ENCODE measurements at places on chromosomes 13 and 19.
A peak's percentile ranks its signal among the peaks of the same experiment; 100 is the strongest.

GRCh38 chr19:31351056-31351854, 2.0 kb upstream of the TSHZ3 start:
- DNase-seq: no peak

- no peak for DNase-seq
Measured at GRCh38 chr13:39468306-39468705, 134.7 kb downstream of the LHFPL6 start.

GRCh38 chr19:3785938-3786824, at the start of gene MATK:
Gene MATK, minus strand, starts transcription at chr19:3786381. Its CDS starts 1,246 bp downstream, at chr19:3785135.
- no peak for DNase-seq

- DNase-seq: no peak
Measured at GRCh38 chr19:45376045-45376724, 5.8 kb upstream of the ERCC2 start.

GRCh38 chr19:45070861-45071544, 5.3 kb downstream of the ZNF296 start:
- no peak for DNase-seq

- DNase-seq: no peak
Measured at GRCh38 chr13:29957320-29957719, 106.9 kb upstream of the UBL3 start.

DNA sequence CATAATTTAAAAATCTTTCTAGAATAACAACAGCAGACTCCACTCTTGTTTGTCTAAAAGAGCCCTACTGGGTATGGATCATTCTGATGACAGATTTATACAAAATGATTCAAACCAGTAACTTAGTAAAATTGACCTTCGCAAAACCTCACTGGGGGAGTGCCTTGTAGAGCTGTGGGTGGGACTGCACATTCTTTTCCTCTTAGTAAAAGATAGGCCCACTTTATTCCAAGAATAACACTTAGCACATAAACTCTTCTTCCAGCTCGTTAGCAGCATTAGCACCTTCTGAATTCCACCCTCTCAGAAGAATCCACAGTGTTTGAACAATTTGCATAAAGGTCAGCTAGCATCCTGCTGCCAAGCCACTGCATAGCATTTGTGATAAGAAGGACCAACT, 106.8 kb downstream of the STOML3 start:
- no peak for DNase-seq

GRCh38 chr13:39341251-39341650, 261.7 kb downstream of the LHFPL6 start:
- no peak for DNase-seq

DNA sequence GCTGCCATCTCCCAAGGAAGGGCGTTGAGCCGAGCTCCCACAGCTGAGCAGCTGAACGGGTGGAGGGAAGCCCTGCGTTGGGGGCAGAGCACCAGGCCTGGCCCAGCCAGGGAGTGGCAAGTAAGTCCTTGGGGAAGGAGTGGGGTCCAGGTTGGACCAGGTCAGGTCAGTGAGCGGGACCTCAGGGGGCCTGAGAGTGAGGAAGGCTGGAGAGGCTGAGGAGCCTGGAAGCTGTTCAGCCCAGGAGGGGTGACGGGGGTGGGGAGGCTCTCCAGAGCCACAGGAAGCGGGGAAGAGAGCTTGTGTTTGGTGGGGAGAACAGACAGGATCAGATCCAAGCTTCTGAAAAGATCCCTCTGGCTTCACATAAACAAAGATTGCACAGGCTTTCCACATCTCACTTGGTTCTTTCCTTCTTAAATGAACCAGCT, 55.4 kb upstream of the ATP12A start:
- no peak for DNase-seq

DNA sequence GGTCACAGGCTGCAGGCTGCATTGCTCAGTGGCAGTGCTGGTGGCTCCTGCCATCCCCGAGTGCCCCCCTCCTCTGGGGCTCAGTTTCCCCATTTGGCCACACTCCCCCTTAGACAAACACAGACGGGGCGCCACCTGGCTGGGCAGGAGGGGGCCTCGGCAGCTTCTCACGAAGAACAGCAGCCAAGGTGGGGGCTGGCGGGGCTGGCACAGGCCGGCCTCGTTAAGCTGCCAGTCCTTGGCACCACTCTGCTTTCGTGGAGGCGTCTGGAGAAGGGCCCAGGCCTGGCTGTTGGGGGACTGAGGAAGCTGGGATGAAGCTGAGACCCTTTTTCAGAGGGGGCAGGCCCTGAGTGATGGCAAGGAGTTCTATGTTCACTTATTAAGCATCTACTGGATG, 3.7 kb upstream of the ZNRF4 start:
- no peak for DNase-seq

DNA sequence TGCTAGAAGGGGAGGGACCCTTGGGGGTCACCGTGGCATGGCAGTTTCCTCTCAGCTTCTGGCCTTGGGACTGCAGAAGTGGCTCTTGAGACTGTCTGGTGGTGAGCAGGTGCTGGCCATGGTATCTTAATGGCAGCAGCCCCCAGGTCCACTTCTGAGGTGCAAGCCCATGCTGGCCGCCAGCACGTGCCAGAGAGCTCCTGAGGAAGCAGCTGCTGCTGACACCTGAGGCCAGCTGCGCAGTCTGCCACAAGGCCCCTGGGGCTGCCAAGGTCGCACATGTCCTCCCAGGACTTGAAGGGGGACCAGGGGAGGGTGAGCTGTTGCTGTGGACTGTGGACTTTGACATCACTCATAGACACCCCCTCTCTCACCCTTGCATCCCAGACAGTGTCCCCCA, 48.0 kb downstream of the NFIX start:
- no peak for DNase-seq

GRCh38 chr13:97327506-97328221, 105.5 kb downstream of the MBNL2 start:
- DNase-seq: no peak

DNA sequence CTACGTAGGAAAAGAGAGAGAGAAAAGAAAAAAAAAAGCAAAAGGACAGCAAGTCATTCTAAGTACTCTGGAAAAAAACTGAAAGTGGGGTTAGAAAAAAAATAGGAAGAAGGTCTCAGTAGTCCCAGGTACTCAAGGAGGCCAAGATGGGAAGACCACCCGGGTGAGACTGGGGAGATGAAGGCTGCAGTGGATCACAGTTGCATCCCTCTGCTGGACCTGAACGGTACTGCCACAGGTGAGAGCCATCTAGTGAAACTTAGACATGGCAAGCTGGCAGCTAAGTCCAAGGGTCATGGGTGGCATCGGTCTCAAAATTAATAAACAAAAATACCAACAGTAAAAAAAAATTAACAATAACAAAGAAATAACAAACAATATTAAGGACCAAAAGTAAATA, 41.0 kb upstream of the ZNF91 start:
- DNase-seq: no peak

DNA sequence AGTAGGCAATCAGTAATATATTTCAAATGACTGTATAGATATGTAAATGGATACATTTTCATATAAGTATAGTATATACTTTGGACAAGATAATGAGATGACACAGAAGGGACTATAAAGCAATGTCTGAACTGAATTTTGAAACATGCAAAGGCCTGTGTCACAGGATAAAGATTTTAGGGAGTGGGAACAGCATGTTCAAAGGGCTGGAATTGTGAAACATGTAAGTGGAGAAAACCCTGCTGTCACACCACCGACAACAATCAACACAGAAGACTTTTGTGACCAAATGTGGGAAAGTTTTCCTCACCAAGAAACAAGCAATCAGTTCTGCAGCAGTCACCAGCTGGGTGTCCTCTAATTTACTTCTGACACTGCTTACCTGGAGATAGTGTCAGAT, 42.9 kb downstream of the LPAR6 start:
- DNase-seq: no peak

DNA sequence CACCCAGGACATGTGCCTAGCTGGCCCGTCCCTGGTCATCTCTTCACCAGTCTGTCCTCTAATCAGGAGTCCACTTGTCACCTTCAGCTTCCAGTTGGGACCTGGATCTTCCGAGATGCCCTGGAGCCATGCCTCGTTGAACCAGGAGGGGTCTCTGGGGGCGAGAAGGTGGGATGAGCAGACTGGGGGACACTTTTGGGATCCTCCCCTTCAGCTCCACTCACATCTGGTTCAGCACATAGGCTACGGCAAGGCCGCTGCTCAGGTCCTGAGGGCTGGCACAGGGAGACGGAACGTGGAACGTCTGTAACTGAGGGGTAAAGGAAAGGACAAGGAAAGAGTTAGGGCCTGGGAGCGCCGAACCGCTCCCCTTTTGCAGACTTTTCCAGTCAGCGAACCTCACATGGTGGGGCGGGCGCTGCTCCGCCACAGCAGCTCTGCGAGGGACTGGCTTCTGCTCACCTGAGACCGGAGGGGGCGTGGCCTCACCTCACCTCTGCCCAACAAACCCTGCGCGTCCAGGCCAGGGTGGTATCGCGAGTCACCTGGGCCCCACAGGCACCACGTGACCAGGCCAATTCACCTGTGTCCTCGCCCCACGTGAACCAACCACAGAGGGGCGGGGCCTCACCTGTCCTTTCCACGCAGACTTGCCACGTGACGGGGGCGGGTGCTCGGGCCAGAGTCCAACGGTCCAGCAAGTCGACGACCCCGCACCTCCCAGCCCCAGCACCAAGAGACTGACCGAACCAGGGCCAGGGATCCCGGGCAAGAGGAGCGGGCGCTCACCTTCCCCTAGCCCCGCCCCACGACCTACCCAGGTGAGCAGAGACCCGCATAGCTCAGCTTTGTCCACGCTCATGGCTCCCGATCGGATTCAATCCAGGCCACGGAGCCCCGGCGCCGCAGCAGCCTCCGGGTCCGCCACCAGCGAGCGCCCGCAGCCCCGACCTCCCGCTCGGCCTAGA, at the start of gene HOOK2:
Gene HOOK2, minus strand, starts transcription at position 965 of the 968 bp plus-strand sequence. Its CDS starts 103 bp downstream, at position 862.
- no peak for DNase-seq

DNA sequence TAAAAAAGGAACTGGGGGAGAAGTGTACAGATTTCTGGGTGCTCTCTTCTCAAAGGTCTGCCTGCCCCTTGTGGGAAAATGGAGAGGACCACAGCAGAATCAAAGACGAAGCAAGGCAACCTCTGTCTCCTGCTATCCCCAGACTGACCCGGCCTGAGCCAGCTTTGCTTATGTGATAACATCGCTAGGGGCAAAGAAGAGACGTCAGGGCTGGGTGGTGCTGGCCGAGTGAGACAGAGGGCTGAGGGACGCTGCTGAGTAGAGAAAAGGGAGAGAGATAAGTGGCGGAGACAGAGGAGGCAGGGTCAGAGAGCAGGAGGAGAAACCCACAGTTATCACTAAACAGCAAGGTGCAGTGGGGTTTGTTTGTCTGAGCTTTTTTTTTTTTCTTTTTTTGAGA, 4.6 kb upstream of the MUC16 start:
- DNase-seq: no peak

GRCh38 chr13:66984241-66984640, 245.9 kb downstream of the PCDH9 start:
- no peak for DNase-seq

GRCh38 chr13:74761801-74762757, 627.9 kb upstream of the KLF12 start:
- no peak for DNase-seq

GRCh38 chr19:53596056-53596455, 35.7 kb upstream of the DPRX start:
- DNase-seq: no peak

DNA sequence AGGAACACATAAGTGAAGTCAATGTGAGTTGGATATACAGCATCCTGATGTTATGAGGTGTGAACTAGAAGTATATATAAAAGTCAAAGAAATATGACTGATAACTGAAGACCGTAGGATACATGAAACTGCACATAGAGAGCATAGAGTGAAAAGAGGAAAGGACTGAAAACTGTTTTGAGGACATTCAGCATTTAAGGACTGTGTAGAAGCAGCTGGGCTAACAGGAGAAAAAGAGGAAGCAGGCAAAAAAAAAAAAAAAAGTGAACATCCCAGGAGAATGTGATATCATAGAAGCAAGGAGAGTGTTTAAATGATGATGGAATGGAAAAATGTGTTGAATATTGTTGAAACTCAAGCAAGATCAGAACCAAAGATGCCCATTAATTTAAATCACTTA, 363.5 kb downstream of the PCDH20 start:
- no peak for DNase-seq

DNA sequence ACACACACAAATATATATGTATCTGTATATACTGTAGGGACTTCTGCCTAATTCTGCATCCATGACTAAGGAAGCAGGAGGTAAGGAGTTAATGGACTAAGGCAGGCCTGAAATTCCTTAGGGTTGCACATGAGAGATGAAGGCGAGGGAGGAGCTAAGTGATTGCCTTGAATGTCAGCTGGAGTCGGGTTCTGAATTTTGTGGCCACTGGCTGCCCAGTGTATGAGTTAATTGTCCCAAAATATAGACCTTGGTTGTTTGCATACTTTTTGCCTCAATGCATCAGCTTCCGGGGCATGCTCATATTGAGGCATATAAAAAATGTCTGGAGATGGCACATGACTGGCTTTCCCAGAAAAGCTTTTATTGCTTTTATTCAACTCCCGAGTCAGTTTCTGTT, 245.5 kb downstream of the TDRD3 start:
- DNase-seq: no peak

GRCh38 chr13:26710166-26710565, 50.4 kb downstream of the GPR12 start:
- DNase-seq: no peak

DNA sequence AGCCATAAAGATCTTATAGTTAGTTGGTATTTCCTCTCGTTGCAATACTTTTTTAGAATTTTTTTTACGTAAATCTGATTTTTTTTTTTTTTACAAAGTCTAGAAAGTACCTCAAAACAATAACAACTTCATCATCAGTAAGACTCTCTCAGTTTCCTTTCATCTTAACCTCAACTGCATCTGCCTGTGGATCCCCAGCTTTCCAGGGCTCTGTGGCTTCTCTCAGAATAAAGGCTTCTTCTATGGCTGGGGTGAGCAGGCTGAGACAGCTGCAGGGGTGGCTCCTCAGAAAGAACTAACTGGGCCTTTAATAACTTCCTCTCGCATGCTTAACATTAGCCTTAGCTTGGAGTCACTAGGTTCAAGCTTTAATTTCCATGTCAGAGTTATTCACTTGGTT, 4.2 kb downstream of the ZNF506 start:
- no peak for DNase-seq

GRCh38 chr19:7348587-7349230, at the start of gene ARHGEF18:
Gene ARHGEF18, plus strand, starts transcription at chr19:7348937. Its CDS starts 13,954 bp downstream, at chr19:7362891.
- peak; percentile 56 for DNase-seq

DNA sequence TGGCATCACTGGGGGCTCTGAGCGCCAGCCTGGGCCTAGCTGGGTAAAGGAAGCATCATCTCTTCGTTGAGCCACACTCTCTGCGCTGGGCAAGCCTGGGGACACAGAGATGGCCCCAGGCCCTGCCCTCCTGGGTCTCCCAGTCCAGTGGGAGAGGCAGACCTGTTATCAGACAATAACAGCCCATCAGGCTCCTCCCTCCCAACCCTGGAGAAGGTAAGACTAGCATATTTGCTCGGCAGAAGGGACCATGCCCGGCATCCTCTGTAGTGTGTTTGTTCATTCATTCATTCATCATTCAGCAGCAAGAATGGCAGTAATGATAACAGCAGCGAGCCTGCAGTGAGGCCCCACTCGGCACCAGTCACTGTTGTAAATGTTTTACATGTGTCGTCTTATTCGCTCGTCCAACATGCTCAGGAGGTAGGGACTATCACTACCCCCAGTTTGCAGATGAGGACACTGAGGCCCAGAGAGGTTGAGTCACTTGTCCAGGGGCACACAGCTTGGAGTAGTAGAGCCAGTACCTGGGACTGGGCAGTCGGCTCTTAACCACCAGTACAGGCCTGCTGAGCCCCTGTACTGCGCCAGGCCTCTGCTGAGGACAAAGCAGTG, 33.2 kb downstream of the PAK4 start:
- no peak for DNase-seq

GRCh38 chr13:40458720-40458990, 207.8 kb downstream of the FOXO1 start:
- no peak for DNase-seq
